COLO829 (cell line): ENCODE measurements at places on chromosomes 1 and 21.

DNA sequence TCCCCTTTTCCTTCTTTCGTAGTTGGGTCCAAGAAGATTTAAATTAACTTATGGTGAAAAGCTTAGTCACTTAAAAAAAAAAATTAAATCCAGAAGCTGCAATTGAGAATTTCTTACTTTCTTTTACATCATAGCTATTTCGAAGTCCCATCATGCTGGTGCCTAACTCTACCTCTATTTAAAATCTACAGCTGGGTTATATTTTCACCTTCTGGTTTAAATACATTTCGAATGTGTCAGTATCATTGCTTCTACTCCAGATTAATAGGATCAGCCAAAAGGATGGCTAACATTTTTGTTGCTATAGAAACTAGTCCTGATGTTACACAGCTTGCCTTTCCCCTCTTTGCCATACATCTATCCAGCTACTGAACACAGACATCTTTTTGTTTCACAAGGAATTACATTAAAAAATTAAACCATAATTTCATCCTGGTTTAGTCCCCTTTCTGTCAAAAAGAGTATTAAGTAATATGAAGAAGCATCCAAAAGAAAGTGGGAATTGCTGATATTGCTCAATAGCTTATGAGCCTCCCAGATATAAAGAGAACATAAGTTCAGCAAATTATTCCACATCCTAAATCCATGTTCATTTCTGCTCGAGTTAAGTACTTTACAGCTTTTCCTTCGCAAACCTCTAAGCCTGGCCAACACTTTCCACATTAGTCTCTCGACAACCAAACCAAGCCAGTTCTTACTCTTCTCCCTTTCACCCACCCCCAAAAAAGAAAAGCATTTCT, 396.7 kb upstream of the DAB1 start:
- no peak for DNase-seq

- no peak for DNase-seq
These were observed 351.5 kb downstream of the PLPP3 start for GRCh38 chr1:56227886-56228285.

- no peak for DNase-seq
These were observed 115.3 kb downstream of the AJAP1 start for GRCh38 chr1:4769516-4770280.

DNA sequence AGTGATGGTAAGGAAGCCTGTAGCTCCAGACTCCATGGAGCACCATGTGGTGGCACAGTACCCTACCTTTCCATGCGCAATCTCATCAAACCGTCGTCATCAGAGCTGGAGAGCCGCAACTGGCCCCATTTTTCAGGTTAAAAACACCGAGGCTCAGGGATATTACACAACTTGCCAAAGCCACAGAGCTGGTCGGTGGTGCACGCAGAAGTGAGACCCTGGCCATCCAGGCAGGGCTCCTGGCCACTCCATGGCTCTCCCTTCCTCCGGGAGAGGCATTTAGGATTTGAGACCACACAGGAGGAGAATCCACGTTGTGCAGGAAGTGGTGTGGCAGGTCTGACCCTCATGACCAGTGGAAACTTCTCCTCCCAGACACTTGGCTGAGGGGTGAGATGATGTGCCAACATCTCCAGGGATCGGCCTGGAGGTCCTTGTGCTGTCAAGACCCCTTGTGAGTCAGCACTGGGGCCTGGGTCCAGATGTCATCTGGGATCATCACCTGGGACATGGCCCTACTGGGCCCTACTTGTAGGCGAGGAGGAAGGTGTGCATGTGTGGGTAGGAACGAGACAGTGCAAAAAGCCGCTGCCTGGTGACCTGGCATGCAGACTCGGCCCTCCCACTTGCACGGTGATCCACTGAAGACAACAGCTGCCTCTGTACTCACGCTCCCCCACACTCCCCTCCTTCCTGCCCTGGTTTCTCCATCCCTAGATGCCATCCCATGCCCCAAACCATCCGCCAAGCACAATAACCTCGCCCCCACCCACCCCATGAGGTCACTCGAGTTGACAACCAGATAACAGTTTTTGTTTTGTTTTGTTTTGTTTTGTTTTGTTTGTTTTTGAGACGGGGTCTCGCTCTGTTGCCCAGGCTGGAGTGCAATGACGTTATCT, 10.4 kb downstream of the TFF3 start:
- DNase-seq, result no peak

DNA sequence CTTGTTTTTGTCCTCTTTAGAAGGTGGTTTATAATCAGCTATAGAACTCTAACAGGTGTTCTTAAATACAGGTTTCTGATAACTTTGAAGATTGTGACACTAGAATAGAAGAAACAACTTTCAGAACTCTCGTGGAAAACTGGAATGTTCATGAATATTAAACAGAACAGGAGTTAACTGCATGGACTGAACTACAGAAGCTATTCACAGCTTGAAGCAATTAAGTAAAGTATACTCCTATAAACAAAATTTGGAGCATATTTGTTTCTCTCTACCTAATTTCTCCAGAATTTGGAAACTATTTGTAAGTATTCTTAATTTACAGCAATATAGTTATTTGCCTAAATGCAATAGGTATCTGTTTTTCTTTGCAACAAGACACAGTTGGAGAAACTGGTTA, 824.8 kb downstream of the ADGRL2 start:
- no peak for DNase-seq

GRCh38 chr1:997993-998744, 1.7 kb downstream of the HES4 start:
- no peak for DNase-seq

DNA sequence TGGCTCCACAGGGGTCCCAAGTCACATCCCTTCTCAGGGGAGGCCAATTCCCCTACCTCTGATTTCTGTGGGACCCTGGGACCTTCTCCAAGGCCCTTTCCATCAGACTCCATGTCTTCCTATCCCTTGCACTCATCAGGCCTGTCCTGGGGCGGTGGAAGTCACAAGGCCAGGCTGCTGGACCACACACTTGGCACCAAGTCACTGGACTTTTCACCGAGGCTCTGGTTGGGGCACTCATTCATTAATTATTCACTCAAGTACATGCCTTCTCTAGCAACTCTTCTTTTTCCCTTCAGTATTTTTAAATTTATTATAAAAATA, 11.2 kb upstream of the FOXO6 start:
- DNase-seq, result no peak

- no peak for DNase-seq
These were observed 20.9 kb downstream of the SLC2A5 start for GRCh38 chr1:9048551-9048950.

GRCh38 chr1:150365941-150366340, 2.0 kb downstream of the RPRD2 start:
- peak; percentile 19 for DNase-seq

DNA sequence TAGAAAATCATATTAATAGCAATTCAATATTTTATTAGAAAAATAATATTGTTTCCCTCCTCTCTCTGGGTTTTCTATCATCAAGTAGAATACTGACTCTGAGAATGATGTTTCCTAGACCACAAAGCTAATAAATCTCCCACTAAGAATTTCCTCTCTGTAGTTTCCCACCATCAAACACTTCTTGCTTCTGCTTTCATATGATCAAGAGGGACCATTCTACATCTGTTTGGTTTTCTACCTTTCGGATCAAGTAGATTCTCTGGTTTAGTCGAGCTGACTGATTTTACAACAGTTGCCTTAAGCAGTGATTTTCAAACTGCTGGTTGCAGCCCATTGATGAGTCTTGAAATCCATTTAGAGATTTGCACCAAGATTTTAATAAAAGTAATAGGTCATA, 240.2 kb upstream of the PTBP2 start:
- no peak for DNase-seq

- no peak for DNase-seq
These were observed 12.1 kb downstream of the C8A start for GRCh38 chr1:56866656-56867055.

GRCh38 chr1:78304341-78304740, 186.4 kb upstream of the PTGFR start:
- no peak for DNase-seq

DNA sequence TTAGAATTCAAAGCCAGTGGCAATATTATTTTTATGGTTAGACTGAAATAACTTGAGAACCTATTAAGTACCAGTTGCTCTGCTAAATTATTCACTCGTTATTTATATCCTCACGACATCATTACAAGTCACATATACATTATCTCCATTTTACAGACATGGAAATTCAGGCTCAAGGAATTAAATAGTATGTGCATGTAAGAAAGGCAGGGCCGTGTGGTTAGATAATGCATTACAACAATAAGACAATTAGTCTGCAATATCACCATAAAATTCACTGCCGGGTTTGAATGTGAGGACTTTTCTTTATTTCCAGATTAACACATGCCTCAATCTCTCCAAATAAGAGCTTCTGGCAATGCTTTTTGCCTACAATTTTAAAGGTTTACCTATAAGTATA, 523.4 kb downstream of the PTBP2 start:
- DNase-seq, result no peak

- no peak for DNase-seq
These were observed 32.3 kb downstream of the SNAP47 start for GRCh38 chr1:227767401-227768124.

DNA sequence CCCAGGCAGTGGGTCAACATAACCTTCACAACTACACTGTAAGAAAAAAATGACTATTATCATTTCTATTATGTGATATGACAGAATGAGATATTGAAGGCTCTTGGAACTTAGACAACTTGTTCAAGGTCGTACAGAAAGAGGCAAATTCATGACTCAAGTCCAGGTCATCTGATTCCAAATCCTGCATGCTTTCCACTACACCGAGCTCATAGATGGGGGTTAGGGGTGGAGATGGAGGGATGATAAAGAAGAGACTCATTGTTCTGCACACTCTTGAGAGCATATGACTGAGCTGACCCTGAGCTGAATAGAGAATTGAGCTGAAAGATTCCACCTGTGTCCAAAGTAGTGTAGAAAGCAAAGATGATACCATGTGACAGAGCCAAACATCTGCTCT, 2.8 kb downstream of the FCRL6 start:
- DNase-seq, result peak; percentile 92

DNA sequence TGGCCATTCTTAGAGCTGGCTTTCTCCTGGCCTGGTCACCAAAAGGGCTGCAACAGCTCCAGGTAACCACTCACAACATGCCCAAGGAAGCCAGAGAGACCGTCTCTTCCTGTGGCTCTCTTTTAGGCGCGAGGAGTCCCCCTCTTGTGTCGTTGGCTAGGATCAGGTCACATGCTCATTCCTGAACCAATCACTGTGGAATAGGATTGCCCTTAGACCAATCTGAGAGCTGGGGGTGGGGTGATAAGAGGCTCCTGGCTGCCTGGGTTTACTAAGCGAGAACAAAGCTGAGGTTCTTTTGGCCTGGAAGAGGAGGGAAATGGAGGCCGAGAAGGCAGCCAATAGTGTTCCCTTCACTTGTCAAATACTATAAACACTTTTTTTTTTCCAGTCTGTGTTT, 452.1 kb upstream of the PROX1 start:
- DNase-seq, result no peak

GRCh38 chr1:244626709-244627108, 26.2 kb upstream of the DESI2 start:
- DNase-seq, result no peak

DNA sequence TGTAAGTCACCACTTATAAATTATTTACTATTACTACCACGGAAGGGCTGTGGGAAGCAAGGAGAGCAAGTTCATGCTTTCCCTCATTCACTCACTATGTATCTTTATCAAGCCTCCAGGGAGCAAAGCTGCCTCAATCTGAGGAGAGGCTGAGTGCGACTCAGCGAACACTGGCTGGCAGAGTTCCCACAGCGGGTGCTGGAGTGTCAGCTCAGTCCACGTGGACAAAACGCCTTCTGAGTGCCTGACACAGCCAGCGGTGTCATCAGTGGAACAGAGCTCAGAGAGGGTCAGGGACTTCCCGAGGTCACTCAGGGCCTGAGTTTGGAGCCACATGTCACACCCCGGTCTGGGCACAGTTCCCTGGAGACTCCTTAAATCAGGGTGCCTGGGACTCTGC, 16.9 kb downstream of the MATN1 start:
- no peak for DNase-seq

DNA sequence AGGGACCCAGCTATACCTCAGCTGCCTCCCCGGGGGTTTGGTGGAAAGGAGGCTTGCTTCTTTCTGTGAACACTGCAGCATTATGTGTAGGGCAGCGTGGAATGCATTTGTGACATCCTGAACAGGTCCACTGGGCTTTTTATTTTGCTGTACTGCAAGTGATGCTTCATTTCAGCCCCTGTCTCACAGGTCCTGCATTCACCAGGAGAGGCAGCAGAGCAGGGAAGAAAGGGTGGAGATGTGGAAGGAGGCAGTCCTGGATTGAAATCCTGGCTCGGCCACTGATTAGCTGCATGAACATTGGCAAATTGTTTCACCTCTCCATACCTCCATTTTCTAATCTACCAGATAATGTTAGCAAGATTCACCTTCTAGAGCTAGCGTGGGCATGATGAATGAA, 77.9 kb upstream of the ZBTB18 start:
- DNase-seq, result no peak

GRCh38 chr21:25298512-25299491, 308.5 kb downstream of the MRPL39 start:
- DNase-seq, result no peak
